Kidney (tissue), 22 donors: ENCODE measurements at places on chromosomes 7 and 10. TPM values are rescaled to one million over a fixed set of nuclear protein-coding genes. Genes with fewer than 3 reads are reported as not detected.

DNA sequence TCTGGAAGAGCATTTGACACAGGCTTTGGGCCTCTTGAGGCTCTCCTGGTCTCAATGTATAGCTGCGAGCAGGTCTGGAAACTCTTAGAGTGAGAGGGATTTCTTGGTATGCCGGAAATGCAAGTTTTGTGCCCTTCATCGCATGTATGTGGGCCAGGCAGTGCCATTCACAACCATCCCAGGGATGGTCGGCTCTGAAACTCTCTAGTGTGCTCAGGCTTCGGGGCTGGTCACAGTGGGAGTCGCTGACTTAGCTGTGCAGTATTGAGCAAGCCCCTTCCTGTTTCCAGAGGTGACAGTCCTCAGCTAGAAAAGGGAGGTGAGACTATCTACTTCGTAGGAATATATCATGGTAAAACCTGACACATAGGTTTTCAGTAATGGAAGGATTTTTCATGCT is 2.0 kb upstream of the AOAH start:
- DNase-seq, result no peak

Gene ASAH2
- polyA plus RNA-seq, result 0.45 TPM

- DNase-seq, result no peak
Observed at GRCh38 chr10:17038627-17039026, 91.0 kb downstream of the CUBN start.

GRCh38 chr10:29266641-29267040 is 22.2 kb upstream of the LYZL1 start:
- no peak for DNase-seq
